ENCODE measurements at places on chromosomes 4 and X. TPM values are rescaled to one million over a fixed set of nuclear protein-coding genes. Genes with fewer than 3 reads are reported as not detected.

Gene RRH
- 0.31 TPM for polyA plus RNA-seq

Gene ODAPH
- 0.19 TPM for polyA plus RNA-seq

Gene COX7B2
- not detected for polyA plus RNA-seq

Gene NPY1R
- 0.50 TPM for polyA plus RNA-seq

Gene EVC
- polyA plus RNA-seq: 29.7 TPM

Gene SH2D1A
- 0.51 TPM for polyA plus RNA-seq

Gene MEPE
- polyA plus RNA-seq: 0.90 TPM

Gene PPP1R2C
- not detected for polyA plus RNA-seq

Gene TEX13D
- polyA plus RNA-seq: not detected

Gene ADGRG4
- not detected for polyA plus RNA-seq

Gene CSTF2
- 20.9 TPM for polyA plus RNA-seq

Gene PRDM8
- 0.35 TPM for polyA plus RNA-seq

Gene SRPK3
- 1.4 TPM for polyA plus RNA-seq

Gene ADH7
- not detected for polyA plus RNA-seq

Gene CENPVL2
- polyA plus RNA-seq: not detected

Gene EDA
- 5.8 TPM for polyA plus RNA-seq

Gene TRPC3
- polyA plus RNA-seq: 6.1 TPM

Gene AMMECR1
- 13.2 TPM for polyA plus RNA-seq

Gene TLL1
- 3.3 TPM for polyA plus RNA-seq

Gene ARL9
- polyA plus RNA-seq: 1.2 TPM

Gene RGN
- polyA plus RNA-seq: 13.9 TPM

Gene TNIP3
- 1.3 TPM for polyA plus RNA-seq

Gene STPG2
- polyA plus RNA-seq: 0.14 TPM

Gene KLF8
- polyA plus RNA-seq: 16.8 TPM

Gene POU3F4
- polyA plus RNA-seq: not detected

Gene USP26
- polyA plus RNA-seq: not detected

Gene ADH6
- polyA plus RNA-seq: 14.1 TPM

Gene NAA11
- not detected for polyA plus RNA-seq

Gene IL9R
- 0.19 TPM for polyA plus RNA-seq

Gene IL21
- not detected for polyA plus RNA-seq

Gene NDP
- 0.35 TPM for polyA plus RNA-seq

Gene ZCCHC4
- polyA plus RNA-seq: 15.1 TPM

Gene RHOXF1
- polyA plus RNA-seq: 0.32 TPM

Gene CYBB
- 16.2 TPM for polyA plus RNA-seq

Gene EPGN
- 0.20 TPM for polyA plus RNA-seq

Gene CT47B1
- polyA plus RNA-seq: not detected

Gene CXCL11
- 0.16 TPM for polyA plus RNA-seq

Gene EFNB1
- 43.6 TPM for polyA plus RNA-seq

Gene LDOC1
- polyA plus RNA-seq: 65.7 TPM

Gene ZNF157
- polyA plus RNA-seq: 0.65 TPM

Gene RHOXF2
- polyA plus RNA-seq: 0.13 TPM
